ENCODE measurements at places on chromosomes 1 and 21. TPM values are rescaled to one million over a fixed set of nuclear protein-coding genes. Genes with fewer than 3 reads are reported as not detected.
A peak's percentile ranks its signal among the peaks of the same experiment; 100 is the strongest.

DNA sequence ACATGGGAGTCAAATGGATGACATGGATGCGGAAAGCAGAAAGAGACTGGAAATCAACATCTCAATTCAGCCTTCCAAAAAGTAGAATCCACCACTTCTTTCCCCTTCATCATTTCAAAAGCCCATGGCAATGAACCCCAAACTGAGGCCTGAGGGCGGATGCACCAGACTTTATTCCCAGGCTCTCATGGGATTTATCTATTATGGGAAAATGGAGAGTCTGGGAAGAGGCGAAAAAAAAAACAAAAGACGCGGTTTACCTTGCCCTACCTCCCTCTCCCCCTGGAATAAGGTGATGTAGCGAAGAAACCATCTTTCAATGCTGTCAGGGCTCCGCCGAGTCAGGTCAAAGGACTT lies 624 bp downstream of the KIFAP3 start:
- peak overlapping the region; percentile 95 for H3K27ac ChIP-seq
- H3K36me3 ChIP-seq: peaks cover 13% of the 10 kb centered on the region
- no peak for DNase-seq
- peak overlapping the region; percentile 99 for H3K4me3 ChIP-seq

DNA sequence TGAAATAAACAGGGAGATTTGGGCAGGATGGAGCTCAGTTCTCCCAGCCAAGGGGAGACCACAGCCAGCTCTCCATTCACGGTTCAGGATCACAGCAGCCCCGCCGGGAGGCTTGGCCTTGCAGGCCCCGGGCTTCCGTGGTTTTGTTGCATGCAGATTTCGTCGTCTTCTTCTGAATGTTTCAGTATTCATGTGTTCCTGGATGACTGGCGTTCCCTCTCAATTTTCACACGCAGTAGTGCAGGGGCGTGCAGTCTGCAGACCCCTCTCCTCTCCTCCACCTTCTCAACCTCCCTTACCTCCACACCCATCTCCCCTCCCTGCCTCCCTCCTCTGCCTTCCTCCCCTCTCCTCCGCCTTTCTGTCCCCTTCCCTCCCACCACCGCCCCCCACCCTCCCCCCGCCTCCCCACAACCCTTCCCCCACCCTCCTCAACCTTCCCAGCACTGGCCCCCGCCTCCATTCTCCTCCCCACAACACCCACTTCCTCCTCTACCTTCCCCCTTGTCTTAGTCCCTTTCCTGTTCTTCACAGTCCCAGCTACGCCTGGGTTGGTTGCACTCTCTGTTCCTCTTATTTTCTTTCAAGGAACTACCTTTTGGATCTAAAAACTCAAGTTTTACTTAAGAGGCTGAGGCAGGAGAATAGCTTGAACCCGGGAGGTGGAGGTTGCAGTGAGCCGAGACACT lies 8.4 kb upstream of the SLC19A1 start:
- H3K4me1 ChIP-seq: peaks cover 28% of the 10 kb centered on the region
- H3K4me3 ChIP-seq: peak overlapping the region; percentile 85
- H3K27me3 ChIP-seq: no peaks in the 10 kb centered on the region
- DNase-seq: peak; percentile 53
- no peaks in the 10 kb centered on the region for H3K36me3 ChIP-seq

GRCh38 chr1:248820041-248820585 lies 5.6 kb downstream of the SH3BP5L start:
- H3K27ac ChIP-seq: no peak overlapping the region
- no peak for DNase-seq
- H3K4me1 ChIP-seq: peaks cover 58% of the 10 kb centered on the region
- H3K36me3 ChIP-seq: peaks cover 32% of the 10 kb centered on the region
- no peaks in the 10 kb centered on the region for H3K27me3 ChIP-seq

The KLHDC8A gene
- total RNA-seq: not detected

GRCh38 chr21:44710294-44710665 lies 1.1 kb downstream of the TSPEAR start:
- peaks cover 8% of the 10 kb centered on the region for H3K4me1 ChIP-seq
- peaks cover 87% of the 10 kb centered on the region for H3K27me3 ChIP-seq
- H3K4me3 ChIP-seq: peak overlapping the region; percentile 8
- no peak for DNase-seq
- H3K36me3 ChIP-seq: peaks cover 5% of the 10 kb centered on the region
- H3K27ac ChIP-seq: no peak overlapping the region

The S100A11 gene
- 241 TPM for total RNA-seq

The FAM72C gene
- total RNA-seq: 9.1 TPM

GRCh38 chr1:41882068-41882477 lies 36.6 kb downstream of the HIVEP3 start:
- H3K36me3 ChIP-seq: peaks cover 1% of the 10 kb centered on the region
- H3K4me1 ChIP-seq: peaks cover 22% of the 10 kb centered on the region
- H3K4me3 ChIP-seq: no peak overlapping the region
- H3K27ac ChIP-seq: peak overlapping the region; percentile 10
- peaks cover 2% of the 10 kb centered on the region for H3K27me3 ChIP-seq

DNA sequence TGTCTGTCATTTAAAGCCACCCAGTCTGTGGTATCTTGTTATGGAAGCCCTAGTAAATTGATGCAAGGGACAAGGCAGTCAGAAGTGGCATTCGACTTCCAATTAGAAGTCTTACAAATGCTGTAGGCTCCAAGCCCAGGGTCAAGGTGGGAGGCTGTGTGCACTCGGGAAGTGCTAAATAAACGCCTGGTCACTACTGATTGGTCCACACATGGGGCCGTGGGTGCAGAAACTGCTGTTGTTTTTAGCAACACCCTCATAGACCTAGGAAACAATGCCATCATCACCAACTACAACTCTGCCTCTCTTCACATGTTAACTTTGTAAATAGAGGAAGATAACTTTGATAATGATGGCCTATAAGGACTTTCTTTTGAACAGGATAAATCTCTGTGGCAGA lies 20.2 kb upstream of the ZBTB21 start:
- no peaks in the 10 kb centered on the region for H3K36me3 ChIP-seq
- H3K4me1 ChIP-seq: no peaks in the 10 kb centered on the region
- no peak overlapping the region for H3K27ac ChIP-seq
- no peak overlapping the region for H3K4me3 ChIP-seq
- H3K27me3 ChIP-seq: no peaks in the 10 kb centered on the region
- no peak for DNase-seq

GRCh38 chr1:61120998-61121397 lies 38.6 kb downstream of the NFIA start:
- DNase-seq: no peak
- H3K36me3 ChIP-seq: peaks cover 1% of the 10 kb centered on the region
- H3K27me3 ChIP-seq: no peaks in the 10 kb centered on the region
- no peak overlapping the region for H3K4me3 ChIP-seq

- H3K27me3 ChIP-seq: no peaks in the 10 kb centered on the region
- H3K36me3 ChIP-seq: no peaks in the 10 kb centered on the region
- DNase-seq: no peak
Measured at GRCh38 chr21:36626791-36627190, 72.1 kb upstream of the SIM2 start.

- no peak overlapping the region for H3K27ac ChIP-seq
- no peaks in the 10 kb centered on the region for H3K27me3 ChIP-seq
- no peak overlapping the region for H3K4me3 ChIP-seq
- no peak for DNase-seq
- no peaks in the 10 kb centered on the region for H3K4me1 ChIP-seq
- H3K36me3 ChIP-seq: no peaks in the 10 kb centered on the region
Measured at GRCh38 chr1:18464665-18465050, 16.1 kb upstream of the KLHDC7A start.

The OR2G6 gene
- not detected for total RNA-seq

DNA sequence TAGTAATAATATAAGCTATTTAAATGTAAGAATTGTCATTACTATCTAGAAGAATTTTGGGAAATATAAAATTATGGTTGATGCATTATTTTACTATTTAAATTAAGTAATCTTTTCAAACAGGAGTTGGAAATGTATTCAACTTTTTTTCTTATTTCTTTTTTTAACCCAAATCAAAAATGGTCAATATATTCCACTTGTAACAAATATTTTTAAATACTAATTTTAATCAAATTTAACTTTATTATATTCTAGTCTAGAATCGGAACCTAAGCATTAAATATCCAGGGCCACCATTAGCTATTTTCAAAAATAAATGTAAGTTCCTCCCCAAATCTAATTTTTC lies 37.2 kb upstream of the S1PR1 start:
- peaks cover 8% of the 10 kb centered on the region for H3K4me1 ChIP-seq
- H3K27me3 ChIP-seq: no peaks in the 10 kb centered on the region
- H3K27ac ChIP-seq: no peak overlapping the region
- no peak overlapping the region for H3K4me3 ChIP-seq
- DNase-seq: no peak
- H3K36me3 ChIP-seq: peaks cover 13% of the 10 kb centered on the region

DNA sequence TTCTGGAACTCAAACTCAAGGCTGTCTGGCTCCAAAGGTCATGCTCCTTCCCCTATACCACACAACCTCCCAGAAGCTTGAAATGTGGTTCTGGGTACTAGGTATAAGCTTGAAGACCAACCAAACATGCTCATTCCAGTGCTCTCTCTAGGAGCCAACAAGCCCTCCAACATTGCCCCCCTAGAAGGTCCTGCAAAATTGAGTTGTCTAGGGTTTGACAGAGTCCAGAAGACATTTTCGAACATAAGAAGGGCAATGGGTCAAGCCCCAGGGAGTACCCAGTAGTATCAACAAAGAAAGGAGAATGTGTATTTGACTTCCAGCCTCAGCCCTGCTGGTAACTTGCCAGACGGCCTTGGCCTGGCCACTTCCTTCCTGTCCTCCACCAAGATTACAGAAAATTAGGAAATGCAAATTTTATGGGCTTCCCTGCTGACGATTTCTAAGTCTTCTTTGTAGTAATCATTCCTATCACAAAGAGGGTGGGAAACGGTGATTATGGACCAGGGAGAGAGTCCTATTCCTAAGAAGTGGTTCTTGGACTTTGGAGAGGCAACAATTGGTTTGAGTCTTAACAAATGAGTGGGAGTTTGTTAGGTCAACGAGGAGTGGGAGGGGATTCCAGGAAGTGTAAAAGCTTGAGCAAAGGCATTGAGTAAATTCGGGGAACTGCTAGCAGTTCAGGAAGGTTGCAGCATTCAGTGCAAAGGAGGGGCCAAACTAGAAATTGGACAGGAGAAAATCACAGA lies 18.7 kb upstream of the SLAMF1 start:
- H3K4me3 ChIP-seq: peak overlapping the region; percentile 74
- no peak for DNase-seq
- H3K27me3 ChIP-seq: peaks cover 1% of the 10 kb centered on the region
- peaks cover 60% of the 10 kb centered on the region for H3K4me1 ChIP-seq
- peaks cover 37% of the 10 kb centered on the region for H3K36me3 ChIP-seq

DNA sequence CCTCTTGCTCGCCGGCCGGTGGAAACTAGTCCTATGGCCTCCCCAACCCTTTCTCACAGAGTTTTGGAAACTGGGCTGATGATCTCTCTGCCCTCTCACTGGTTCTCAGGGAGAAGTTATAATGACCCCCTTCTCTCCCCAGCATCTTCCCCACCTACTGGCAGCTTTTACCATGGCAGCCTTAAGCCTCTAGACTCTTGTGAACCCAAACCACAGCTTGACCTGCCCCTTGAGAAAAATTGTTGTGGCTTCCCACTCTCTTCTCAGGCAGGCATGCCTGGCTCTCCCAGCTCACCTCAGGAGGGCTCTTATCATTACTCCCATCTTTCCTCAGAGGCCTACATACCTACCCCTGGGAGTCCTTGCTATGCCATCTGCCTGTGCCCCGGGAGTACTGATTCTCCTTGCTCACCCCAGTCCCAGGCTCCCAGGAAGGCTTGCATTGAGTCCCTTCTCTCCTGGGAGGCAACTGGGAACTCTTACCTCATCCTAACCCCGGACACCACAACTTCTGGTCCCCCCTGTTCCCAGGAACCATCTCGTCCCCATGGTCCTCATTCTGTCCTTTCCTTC lies 1.6 kb downstream of the NSUN4 start:
- no peak for DNase-seq
- peak overlapping the region; percentile 100 for H3K4me3 ChIP-seq
- peak overlapping the region; percentile 99 for H3K27ac ChIP-seq
- H3K36me3 ChIP-seq: peaks cover 18% of the 10 kb centered on the region
- H3K4me1 ChIP-seq: peaks cover 36% of the 10 kb centered on the region

GRCh38 chr1:48061162-48062136 lies 64.3 kb upstream of the TRABD2B start:
- H3K4me3 ChIP-seq: no peak overlapping the region
- no peaks in the 10 kb centered on the region for H3K36me3 ChIP-seq
- no peak overlapping the region for H3K27ac ChIP-seq
- H3K4me1 ChIP-seq: no peaks in the 10 kb centered on the region

DNA sequence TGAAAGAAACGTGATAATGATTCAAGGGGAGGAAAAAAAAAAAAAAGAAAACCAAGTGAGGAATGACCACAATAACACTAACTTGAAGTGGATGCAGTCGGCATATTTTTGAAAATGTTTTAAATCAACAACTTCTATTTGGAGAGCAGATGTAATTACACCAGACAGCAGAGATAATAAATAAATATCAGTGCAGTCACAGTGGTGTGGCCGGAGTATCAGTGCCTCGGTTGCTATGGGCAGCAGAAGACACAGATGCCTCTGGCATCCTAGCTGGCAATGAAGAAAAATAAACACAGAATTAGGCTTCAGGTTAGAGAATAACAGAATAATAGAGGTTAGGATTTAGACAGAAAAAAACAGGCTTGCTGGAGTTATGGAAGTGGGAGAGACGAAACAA lies 888.3 kb downstream of the LTN1 start:
- no peak for DNase-seq
- no peaks in the 10 kb centered on the region for H3K4me1 ChIP-seq
- H3K27me3 ChIP-seq: no peaks in the 10 kb centered on the region
- no peak overlapping the region for H3K4me3 ChIP-seq
- no peaks in the 10 kb centered on the region for H3K36me3 ChIP-seq

DNA sequence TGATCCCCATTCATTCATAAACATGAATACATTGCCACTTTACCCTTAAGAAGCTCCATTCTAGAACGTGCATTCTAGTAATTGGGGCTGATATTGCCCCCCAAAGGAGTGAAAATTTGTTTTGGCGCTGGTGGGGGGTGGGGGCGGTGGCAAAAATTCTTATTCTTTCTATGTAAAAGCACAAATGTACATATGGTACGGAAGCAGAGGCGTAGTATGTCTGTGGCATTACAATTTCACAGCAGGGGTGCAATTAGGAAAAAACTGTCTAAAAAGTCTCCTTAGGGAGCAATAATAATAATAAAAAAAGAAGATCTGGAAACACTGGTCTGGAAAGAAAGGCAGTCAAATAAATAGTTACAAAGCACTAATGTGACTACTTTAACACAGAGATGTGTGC lies 40.4 kb upstream of the TMEM51 start:
- H3K27ac ChIP-seq: no peak overlapping the region
- H3K36me3 ChIP-seq: no peaks in the 10 kb centered on the region
- no peak for DNase-seq
- peaks cover 7% of the 10 kb centered on the region for H3K27me3 ChIP-seq

The CRNN gene
- total RNA-seq: not detected

The GUCA2B gene
- not detected for total RNA-seq

The OR6N1 gene
- not detected for total RNA-seq

GRCh38 chr1:207830788-207831187 lies 78.9 kb downstream of the CD46 start:
- no peak for DNase-seq
- H3K27me3 ChIP-seq: no peaks in the 10 kb centered on the region
- no peak overlapping the region for H3K4me3 ChIP-seq
- H3K27ac ChIP-seq: peak overlapping the region; percentile 53
- peaks cover 60% of the 10 kb centered on the region for H3K4me1 ChIP-seq

The CELF3 gene
- not detected for total RNA-seq

Data from activated naive CD8-positive, alpha-beta T cell treated with anti-CD3 and anti-CD28 coated beads, Interleukin-2, amount 10 ng/mL, durations not matched to agents 7 days and 5 days (primary cell).